ENCODE measurements at places on chromosomes 4 and X.

DNA sequence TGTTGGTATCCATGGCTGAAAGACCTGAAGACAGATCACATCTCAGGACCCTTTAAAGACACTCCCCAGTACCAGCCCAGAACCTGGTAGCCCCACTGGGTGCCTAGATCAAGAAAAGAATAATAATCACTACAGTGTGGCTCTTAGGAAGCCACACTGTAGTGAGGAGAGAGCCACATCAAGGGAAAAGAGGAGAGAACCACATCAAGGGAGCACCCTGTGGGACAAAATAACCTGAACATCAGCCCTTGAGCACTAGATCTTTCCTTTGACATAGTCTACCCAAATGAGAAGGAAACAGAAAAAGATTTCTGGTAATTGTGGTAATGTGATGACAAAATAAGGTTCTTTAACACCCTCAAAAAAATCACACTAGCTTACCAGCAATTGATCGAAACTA, 15.3 kb downstream of the RTL3 start:
- no peak for DNase-seq

- DNase-seq, result peak; percentile 26
Observed at GRCh38 chr4:7967501-7968261, 28.0 kb upstream of the AFAP1 start.

DNA sequence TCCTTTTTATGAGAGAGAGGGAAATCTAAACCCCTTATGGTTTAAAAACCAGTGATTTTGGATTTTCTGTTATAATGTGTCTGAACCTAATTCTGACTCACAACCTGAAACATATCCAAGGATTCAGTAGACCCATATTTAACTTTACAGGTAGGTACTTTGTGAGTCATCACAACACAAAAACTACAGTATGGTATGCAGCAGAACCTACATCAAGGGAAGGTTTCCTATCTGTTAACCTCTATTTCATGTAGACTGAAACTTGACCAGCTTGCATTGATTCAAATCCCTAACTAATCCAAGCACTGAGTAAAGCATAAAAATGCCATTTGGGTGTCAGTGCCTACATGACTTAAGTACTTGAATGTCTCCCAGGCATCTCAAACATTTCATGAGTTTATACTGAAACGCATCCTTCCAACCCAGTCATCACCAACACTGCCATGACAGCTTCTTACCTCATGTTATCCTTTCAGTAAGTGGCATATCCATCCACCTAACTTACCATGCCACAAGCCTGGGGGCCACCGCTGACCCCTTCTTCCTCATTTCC, 4.3 kb upstream of the ARHGAP10 start:
- DNase-seq, result peak; percentile 83

DNA sequence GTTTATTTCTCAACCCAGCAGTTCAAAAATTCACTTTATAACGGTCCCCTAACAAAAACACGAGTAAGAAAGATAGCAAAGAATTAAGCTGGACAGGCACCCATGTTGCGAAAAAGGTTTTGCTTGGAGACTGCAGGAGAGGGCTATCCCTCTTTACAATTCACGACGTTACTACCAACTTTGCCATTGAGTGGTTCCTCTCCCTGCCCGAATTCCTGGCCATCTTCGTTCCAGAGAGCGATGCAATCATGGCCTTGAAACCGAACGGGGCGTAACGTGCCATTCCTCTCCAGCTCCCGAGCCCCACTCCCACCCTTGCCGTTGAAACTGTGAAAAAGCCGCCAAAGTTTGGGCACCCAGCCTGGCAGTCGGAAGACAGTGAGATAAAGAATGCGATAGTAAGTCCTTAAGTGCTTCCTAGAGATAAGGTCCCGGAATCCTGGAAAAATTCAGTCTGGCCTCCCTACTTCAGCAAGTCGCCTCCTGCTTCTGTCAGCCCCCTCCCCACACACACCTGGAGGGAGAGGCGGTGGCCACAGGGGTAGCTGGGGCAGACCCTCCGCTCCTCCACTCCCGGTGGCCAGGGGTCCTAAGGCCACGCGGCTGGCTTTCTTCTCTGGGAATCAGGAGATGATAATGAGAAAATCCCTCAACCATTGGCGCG, 65.2 kb downstream of the FBXO8 start:
- DNase-seq, result no peak

DNA sequence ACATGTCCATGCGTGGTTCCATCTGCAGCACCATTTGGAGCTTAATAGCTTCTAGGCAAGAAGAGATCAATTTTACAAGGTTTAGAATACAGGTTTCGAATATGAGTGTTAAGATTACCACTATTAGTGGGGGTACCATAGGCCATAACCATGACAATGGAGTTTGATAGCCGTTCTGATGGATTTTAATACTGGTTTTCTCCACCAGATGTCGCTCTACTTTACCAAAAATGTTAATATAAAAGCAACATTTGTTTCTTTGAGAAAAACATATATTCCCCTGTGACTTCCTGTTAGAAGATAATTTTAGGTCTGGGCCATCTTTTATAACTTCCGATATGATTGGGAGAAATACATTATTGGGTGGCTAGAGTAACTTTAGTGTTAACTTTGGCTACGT, 499.7 kb upstream of the POU3F4 start:
- no peak for DNase-seq

- DNase-seq, result no peak
Observed at GRCh38 chrX:153867671-153868070, 18.3 kb downstream of the L1CAM start.

- peak; percentile 84 for DNase-seq
Observed at GRCh38 chr4:101183666-101184373, 163.5 kb downstream of the PPP3CA start.

GRCh38 chrX:56802428-56802827, 73.4 kb downstream of the NBDY start:
- no peak for DNase-seq

- no peak for DNase-seq
Observed at GRCh38 chr4:113040793-113041192, 8.7 kb upstream of the ANK2 start.

DNA sequence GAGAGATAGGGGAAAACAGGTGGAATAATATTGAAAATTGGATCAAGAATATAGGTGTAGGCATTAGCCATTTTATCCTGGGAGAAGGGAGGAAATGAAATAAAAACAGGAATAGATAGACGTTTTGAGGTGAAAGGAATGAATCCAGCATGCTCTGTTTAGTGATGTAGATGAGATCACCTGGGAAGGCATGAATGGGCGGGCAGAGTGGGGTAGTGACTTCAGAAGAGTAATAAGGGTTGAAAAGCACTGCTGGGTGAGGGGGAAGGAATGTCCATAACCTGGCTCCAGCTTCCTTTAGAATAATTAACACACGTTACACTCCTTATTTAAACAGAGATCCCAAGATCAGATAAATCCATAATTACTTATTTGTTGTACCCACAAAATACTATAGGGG, 191.1 kb upstream of the ANXA3 start:
- no peak for DNase-seq

DNA sequence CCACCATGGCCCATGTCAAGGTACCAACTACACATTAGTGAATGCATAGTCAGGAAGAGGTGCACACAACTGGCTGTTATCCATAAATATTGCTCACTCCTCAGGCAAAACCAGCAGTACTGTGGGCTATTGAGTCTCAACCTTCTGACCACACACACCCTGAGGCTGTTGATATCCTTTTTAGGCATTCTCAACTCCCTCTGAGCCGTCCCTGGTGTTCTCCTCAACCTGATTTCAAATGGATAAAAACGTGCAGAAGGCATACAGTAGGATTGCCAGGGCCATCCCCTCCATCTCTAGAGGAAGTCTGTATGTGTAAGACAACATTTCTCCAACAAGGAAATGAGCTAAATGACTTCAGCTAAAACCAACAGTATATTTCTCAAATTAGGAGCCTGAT, 98.7 kb upstream of the KLHL13 start:
- DNase-seq, result peak; percentile 17

- DNase-seq, result peak; percentile 68
Observed at GRCh38 chr4:85928775-85929591, 430.9 kb downstream of the MAPK10 start.

DNA sequence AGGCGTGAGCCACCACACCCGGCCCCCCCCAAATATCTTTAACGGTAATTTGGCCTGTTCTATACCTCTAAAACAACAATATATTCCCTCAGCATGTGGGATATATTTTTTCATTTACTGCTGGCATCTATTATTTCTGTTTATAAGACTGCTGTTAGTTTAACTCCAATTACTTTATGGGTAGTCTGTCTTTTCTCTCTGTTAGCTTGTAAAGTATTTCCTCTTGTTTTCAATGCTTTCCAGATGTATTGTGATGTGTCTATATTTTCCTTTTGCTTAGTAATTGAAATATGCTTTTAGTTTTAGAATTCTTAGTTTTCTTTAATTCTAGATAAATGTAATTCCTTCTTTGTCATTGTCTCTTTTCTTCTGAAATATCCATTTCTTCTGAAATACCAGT, 445.8 kb downstream of the ANKRD50 start:
- no peak for DNase-seq

DNA sequence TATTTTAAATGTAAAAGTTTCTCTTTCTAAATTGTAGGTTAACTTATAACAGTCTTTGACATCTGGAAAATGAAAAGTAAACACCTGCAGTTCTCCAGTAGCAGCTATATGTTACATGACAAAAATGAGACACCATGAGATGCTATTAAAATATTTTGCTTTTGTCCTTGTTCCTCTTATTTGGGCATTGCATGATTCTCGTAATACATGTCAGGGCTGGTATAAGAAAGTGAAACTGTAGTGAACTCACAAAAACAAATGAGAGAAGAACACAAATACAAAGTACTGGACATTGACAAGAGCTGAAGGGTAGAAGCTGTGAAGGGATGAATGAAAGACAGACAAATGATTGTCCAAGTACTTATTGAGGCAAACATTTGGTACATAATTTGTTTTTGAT, 9.0 kb downstream of the GK2 start:
- no peak for DNase-seq

DNA sequence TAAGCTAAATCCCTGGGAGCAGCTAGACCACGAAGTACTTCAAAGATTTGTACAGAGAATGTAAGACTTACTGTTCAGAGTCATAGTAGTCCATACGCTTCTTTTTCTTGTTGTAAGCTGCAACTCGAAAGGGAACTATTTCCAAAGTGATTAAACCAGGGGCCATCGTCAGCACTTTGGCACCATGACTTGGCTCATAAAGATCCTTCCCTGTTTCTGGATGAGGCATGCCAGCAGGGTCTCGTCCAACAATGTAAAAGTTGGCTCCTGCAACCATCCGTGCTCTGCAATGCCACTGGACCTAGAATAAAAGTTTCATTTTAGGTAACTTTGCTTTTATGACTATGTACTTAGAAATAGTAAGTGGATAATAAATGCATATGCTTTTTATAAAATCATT, 88.5 kb downstream of the PAPSS1 start:
- no peak for DNase-seq

DNA sequence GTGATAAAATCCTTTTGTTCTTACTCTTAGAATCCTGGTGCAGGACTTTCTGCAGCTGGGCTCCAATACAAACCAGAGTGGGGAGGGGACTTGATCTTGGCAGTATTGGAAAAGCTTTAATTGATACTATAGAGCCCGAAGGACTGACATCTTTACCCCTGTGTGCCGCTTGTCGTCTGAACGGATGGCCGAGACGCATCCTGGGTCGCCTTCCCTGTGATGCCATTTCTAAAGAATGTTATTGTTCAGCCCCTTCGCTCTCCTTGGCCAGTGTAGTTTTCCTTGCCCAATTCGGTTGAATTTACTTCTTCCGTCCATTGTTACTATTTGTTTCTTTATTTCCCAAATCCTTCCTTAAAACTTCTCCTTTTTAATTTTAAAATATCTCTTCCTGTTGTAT, 80.9 kb downstream of the CLDN34 start:
- no peak for DNase-seq

DNA sequence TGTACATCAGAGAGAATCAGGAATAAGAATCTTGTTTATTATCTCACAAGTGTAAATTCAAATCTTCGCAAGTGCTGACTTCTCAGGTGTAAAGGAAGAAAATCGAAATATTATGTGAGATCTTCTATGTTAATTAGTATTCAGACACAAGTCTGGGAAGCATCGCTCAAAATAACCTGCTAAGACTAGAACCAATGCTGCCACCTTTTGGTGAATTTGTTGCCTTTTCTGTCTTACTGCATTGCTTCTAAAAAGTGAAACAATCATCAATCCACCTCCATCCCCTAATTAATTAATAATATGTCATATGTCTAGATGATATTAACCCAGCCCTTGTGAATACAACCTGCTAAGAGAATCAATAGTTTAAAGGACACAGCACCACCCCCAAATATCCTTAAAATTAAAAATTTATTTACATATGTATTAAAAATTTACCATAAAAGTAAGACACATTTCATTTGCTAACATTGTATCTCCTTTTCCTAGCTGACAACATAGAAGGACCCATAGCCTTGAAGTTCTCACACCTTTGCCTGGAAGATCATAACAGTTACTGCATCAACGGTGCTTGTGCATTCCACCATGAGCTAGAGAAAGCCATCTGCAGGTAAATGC, 3.5 kb downstream of the EPGN start:
- DNase-seq, result peak; percentile 69

DNA sequence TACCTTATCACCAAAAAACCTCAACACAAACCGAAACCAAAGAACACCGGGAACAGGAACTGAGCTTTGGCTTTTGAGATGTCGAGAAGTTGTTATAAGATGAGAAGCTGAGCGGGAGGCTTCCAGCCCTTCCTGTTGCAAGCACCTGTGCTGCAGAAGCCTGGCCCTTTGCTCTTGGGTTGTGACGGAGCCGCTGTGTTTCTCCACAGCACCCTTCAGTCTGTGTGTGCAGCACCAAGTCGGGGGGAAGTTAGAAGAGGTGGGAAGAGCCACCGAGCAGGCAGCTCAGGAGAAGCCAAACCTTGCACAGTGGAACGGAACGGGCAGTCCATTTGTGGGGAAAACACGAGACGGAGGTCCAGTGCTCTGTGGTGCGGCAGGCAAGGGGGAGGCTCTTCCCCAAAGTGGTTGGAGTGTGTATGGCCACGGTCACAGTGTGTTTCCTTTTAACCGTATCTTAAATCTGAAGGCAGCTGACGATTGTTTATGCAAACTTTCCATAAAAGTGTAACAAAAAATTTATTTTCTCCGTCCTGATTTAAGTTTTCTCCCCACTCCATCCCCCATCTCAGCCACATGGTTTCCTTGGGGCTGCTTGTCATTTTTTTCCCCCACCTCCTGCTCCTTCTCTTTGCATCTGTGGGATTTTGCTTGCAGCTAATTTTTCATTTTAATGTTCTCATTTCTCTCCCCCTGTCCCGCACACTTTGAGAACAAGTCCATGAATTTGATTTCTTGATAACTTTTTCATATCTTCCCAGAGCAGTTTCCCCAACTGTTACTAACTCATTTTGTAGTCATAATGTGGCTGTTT, 123.7 kb downstream of the STOX2 start:
- no peak for DNase-seq

DNA sequence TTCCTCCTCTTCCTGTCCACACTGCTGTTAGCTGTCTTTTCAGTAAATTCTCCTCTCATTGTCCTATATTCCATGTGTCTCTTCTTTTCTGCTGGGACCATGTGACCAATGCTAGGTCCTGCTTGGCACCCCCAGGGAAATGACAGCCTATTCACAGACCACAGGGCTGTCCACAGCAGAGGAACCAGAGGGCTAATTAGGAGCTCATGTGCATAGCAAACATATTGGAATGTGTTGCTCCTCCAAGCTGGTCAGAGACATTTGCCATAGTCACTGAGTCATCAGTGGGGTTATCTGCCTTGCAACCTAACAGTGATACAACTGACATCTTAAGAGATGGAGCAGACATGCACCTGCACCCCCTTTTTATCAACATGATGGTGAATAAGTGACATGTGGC, 67.9 kb upstream of the PUDP start:
- DNase-seq, result no peak

Measured in bronchial epithelial cell (primary cell).